Right ventricle myocardium inferior (tissue), 1 donor: ENCODE measurements at places on chromosomes 7 and 10.
A peak's percentile ranks its signal among the peaks of the same experiment; 100 is the strongest.

- no peak for DNase-seq
Observed at GRCh38 chr10:97865488-97865887, 15.8 kb downstream of the GOLGA7B start.

GRCh38 chr10:128150045-128150493, 23.8 kb upstream of the MKI67 start:
- DNase-seq, result peak; percentile 86

- DNase-seq, result no peak
Observed at GRCh38 chr7:52959336-52959735, 76.1 kb upstream of the POM121L12 start.

GRCh38 chr7:147363101-147363500, 1227.5 kb upstream of the C7orf33 start:
- DNase-seq, result no peak

GRCh38 chr10:113680190-113681111, 739 bp downstream of the CASP7 start:
- DNase-seq, result peak; percentile 69

DNA sequence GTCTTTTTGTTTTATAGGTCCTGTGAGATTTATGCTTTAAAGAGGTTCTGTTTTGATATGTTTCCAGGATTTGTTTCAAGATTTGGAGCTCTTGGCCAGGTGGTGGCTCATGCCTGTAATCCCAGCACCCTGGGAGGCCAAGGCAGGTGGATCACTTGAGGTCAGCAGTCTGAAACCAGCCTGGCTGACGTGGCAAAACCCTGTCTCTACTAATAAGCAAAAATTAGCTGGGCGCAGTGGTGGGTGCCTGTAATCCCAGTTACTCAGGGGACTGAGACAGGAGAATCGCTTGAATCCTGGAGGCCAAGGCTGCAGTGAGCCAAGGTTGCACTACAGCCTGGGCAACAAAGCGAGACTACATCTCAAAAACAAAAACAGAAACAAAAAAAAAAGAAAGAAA, 8.3 kb upstream of the HYAL4 start:
- DNase-seq, result peak; percentile 23

GRCh38 chr10:88129013-88129412, 265.6 kb downstream of the PTEN start:
- no peak for DNase-seq

DNA sequence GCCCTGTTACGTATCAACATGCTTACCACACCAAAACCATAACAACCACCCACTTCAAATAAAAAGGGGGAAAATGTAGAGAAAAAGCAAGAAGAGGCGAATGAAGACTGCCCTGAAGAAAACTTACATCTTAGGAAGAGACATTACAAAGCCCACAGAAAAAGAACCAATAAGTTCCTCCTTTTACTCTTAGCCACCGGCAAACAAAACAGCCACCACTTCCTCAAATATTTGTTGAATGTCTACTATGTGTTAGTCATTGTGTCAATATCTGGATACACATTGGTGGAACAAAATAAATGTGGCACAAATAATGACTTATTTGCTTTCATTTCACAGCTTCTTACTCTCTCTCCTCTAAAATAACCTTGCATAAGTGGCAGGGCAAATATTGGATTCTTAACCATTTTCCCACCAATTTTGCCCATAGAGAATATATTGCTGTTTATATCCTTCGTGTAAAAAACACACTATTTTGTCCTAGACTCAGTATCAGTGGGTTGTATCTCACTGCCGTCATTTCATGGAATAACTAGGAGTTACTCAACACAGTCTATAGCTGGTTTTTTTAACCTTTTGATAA, 106.8 kb downstream of the ANK3 start:
- DNase-seq, result no peak

DNA sequence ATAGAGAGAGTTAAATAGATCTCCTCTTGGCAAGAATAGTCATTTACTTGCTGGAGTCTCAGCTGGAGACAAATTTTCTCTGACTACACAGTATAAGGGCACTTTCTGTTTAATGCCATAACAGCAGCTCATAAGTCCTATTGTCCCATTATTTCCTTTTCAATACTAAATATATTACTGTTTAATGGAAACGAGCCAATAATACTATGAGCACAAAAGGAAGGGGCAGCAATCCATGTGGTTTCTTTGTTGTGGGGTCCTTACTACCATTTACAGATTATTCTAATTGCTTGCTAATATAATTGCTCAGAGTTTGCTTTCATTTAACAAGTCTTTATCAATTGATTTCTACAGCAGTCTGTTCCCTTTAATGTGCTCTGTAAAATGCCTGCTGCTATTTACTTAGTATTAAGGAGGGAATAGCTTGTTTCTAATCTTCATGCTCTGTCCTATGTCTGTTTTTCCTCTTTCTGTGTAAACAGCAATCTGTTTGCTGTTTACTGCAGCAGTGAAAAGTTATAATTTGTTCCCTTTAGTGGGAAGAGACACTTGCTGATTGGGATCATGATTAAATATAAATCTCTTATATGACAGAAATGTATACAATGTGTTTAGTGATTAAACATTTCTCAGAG, 296.2 kb upstream of the SMIM30 start:
- DNase-seq, result no peak

DNA sequence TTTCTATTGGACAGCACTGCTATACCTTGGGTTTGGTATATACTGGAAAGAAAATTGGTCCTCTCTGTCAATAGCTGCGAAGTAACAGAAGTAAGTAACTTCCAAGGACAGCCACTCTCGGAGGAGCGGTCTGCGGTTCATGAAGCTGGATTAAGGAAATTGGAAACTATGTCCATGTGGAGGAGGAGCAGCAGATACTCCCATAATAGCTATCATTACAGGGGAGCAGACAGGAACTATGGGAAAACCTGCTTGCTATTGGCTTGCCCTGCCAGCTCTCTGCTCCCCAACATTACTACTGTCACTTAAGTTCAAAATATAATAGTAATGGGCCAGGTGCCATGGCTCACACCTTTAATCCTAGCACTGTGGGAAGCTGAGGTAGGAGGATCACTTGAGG, 83.9 kb upstream of the TRIL start:
- DNase-seq, result no peak

DNA sequence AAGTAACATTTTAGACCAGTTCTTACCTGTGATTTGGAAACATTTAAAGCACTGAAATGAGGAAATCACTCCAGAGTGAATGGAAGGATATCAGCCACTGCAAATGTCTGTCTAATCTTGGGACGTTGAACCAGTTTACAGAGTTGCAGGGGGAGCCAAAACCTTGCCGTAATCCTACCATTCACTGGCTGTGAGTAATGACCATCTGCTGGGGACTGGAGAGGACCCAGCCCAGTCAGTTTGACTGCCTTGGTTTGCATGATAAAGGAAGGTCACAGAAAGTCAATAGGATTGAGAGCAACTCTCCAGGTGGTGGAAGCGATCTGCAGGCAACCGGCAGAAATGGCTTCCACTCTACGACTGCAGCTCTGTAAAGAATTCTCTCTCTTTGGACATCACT, 167.2 kb downstream of the AKR1D1 start:
- no peak for DNase-seq

GRCh38 chr7:11193131-11193867, 219.6 kb downstream of the PHF14 start:
- DNase-seq, result peak; percentile 41

DNA sequence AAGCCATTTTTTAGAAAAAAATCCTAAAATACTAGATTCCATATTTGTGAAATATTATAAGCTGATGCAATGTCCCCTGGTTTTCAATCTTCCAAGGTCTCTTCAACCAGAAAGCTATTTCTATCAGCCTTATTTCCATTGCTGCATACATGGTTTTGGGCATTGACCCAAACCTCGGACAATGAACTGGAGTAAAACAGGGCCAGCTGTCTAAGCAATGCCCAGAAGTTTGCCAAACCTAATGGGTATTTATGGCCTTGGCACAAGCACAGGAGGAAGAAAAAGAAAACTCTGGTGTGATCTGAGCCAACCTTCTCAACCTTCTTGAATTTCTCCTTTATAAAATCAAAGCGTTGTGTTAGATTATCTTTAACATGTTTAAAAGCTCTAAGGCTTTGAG, 402.3 kb downstream of the DNAJB9 start:
- DNase-seq, result no peak

DNA sequence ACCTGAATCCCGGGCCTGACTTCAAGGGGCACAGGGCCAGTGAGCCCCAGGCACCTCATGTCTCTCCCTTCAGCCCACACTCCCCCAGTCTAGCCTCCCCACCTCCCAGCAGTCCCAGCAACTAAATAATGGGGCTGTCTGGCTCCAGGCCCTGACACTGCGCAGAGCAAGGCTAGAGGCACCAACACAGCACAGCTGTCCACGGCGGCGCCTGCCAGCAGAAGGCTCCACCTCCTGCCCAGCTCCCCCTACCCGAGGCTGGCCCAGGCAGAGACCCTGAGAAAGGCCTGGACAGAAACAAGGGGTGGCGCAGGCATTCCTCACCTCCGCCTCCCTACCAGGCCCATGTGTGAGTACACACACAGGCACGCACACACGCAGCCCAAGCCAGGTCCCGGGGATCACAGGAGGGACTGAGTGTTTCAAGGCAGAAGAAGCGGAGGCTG, 6.1 kb downstream of the KCNH2 start:
- DNase-seq, result peak; percentile 85

DNA sequence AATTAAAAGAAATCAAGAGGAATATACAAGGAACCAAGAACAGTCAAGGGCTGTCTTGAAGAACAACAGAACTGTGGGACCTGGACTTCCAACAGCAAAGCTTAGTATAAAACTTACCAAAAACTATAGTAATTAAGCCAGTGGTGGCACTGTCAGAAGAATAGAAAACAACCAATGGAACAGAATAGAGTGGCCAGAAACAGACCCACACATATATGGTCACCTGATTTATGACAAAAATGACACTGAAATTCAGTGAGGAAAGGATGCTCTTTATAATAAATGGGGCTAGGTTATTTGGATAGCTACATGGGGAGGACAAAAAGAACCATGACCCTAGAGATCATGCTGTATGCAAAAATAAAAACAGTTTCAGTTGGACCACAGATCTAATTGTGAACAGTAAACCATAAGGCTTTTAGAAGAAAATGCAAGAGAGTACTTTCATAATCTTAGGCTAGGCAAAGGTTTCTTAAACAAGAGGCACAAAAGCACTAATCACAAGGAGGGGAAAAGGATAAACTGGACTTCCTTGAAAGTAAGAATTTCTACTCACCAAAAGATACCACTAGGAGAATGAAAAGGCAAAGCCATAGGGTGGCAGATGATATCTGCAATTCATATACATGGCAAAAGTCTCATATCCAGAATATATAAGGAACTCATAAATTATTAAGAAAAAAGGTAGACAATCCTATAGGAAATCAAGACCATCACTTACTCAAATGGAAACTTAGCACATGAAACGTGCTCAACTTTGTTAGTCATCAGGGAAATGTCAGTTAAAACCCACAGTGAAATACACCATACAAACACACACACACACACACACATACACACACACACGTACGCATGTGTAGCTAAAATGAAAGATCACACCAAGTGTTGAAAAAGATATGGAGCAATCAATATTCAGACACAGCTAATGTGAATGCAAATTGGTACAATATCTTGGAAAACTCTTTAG, 20.8 kb downstream of the HYCC1 start:
- DNase-seq, result no peak

DNA sequence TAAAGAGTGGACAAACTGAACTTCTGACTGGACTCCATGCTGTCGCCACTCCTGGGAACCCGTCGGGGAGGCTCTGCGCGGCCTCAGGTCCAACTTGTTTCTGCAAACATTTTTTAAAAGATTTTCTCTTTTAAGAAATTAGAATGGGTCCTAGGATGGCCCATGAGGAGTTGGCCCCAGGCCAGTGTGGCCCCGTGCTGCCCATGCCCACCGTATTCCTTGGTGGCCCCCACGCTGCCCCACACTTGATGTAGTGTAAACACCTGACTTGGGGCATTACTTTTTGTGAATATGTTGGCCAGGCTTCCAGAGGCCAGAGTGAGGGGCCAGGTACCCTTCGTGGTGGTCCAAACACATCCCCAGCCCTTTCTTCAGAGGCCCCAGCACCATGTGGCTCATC, 19.3 kb downstream of the ZNF316 start:
- no peak for DNase-seq

- no peak for DNase-seq
Observed at GRCh38 chr10:100696477-100696901, 48.9 kb upstream of the PAX2 start.

- DNase-seq, result no peak
Observed at GRCh38 chr7:147711447-147711846, 879.1 kb upstream of the C7orf33 start.

DNA sequence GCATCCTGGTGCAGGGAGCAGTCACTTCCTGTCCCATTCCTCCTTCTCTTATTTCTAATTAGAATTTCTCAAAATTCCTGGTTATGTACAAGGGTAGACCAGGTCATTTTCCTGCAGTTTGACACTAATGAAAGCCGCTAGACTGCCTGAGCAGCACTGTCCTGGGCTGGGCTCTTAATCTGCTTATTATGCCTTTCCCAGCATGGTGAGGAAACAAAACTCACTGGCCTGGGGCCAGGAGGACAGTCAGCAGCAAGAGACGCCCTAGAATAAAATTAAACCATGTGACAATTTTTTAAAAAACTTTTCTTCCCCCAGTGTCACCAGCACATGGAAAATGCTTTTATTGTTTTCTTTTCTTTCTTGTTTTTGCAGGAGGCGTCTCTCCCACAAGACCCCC, 647.5 kb downstream of the TYW1 start:
- DNase-seq, result no peak

DNA sequence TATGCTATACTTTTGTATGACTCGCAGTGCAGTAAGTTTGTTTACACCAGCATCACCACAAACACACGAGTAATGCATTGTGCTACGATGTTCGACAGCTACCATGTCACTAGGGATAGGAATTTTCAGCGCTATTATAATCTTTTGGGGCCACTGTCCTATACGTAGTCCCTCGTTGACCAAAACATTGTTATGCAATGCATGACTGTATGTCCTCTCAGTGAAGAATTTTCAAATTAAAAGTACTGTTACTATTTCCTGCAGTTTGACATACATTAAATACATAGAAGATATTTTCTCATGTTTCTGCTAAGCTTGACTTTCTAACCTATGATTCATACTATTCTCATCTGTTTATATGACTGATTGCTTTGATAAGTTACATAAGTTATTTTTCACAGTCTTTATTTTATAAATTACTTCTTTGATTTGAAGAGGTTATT, 203.6 kb downstream of the VTI1A start:
- DNase-seq, result no peak

- no peak for DNase-seq
Observed at GRCh38 chr7:102072636-102073209, 213.9 kb upstream of the SH2B2 start.

DNA sequence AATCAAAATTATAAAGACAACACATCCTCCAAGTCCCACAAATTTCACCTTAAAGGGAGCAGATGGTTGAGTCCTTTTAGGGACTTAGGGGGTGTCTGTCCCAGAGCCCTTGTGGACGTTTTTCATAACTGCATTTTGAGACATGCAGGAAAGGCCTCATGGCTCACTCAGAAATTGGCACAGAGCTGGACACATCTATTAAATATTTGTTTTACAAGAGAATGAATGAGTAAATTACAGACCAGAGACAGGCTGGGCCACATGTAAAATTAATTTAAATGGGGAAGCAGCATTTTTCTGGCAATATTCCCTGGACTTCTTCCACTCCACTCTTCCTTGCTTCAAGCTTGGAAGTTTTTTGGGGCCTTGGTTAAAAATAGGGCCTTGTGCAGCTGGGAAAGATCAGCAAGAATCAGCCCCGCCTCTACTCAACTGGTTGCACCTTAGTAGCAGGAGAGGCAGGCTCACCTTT, 20.0 kb downstream of the LAMB1 start:
- no peak for DNase-seq

GRCh38 chr10:128102480-128103228, 23.6 kb downstream of the MKI67 start:
- DNase-seq, result no peak

- no peak for DNase-seq
Observed at GRCh38 chr7:22841954-22842353, 19.3 kb upstream of the TOMM7 start.
